Activated CD4-positive, alpha-beta memory T cell treated with anti-CD3 and anti-CD28 coated beads, Interleukin-2, amount 10 ng/mL, durations not matched to agents 7 days and 5 days (primary cell): ENCODE measurements at places on chromosomes 3 and 15.

- DNase-seq = no peak
These were observed 212.6 kb downstream of the ZNF621 start for GRCh38 chr3:40737343-40737742.

GRCh38 chr3:18774319-18775088 lies 349.4 kb upstream of the SATB1 start:
- DNase-seq = no peak

DNA sequence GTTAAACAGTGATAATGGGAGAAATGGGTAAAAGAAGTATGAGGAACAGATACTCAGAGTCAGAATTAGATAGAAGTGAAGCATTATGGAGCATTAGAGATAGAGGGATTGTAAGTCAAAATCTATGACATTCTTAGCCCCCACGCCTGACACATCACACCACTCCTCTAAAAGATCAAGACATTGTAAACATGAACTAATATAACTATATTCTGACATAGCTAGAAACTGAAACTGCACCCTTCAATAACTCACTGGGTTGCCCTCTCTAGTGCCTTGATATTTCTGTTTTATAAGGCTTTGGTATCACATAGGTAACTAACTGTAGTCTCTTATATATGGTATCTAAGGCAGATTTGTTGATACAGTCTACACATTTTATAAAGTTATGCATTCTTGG lies 684.3 kb upstream of the DPPA4 start:
- DNase-seq = no peak

DNA sequence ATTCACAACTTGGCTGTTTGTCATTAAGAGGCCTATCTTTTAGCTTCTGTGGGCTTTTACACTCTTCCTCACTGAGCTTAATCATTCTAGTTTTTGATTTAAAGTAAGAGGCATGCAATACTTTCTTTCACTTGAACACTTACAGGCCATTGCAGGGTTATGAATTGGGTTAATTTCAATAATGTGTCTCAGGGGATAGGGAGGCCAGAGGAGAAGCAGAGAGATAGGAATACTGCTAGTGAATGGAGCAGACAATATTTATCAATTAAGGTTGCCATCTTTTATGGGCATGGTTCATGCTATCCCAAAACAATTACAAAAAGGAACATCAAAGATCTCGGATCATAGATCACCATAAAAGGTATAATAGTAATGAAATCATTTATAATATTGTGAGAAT lies 189.8 kb downstream of the EPHA3 start:
- no peak for DNase-seq

- no peak for DNase-seq
These were observed 253.1 kb downstream of the NFKBIZ start for GRCh38 chr3:102102394-102102793.

- peak; percentile 35 for DNase-seq
These were observed 49.7 kb upstream of the MYZAP start for GRCh38 chr15:57541805-57542504.

DNA sequence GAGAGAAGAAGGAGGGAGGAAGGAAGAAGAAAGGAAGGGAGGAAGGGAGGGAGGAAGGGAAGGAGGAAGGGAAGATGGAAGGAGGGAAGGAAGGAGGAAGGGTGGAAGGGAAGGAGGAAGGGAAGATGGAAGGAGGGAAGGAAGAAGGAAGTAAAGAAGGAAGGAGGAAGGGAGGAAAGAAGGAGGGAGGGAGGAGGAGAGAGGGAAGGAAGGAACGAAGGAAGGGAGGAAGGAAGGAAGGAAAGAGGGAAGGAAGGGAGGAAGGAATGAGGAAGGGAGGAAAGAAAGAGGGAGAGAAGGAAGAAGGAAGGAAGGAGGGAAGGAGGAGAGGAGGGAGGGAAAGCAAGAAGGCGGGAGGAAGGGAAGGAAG lies 31.8 kb upstream of the ALDH1L1 start:
- no peak for DNase-seq

DNA sequence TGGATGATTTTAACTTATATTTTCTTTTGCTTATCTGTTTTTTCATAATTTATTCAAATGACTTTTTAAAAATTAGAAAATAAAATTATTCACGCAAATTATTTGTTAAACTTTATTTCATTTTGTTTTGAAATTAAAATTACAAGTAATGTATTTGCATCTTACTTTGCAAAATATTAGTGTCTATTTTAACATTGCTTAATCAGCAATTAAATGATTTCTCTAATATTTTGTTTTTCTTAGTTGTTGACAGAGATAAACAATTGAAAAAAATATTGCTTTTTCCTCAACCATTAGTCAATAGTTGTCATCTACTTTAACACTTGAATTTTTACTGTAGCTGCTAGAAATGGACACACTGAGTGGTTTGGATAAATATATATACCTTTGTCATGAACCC lies 32.8 kb upstream of the PYDC2 start:
- no peak for DNase-seq

DNA sequence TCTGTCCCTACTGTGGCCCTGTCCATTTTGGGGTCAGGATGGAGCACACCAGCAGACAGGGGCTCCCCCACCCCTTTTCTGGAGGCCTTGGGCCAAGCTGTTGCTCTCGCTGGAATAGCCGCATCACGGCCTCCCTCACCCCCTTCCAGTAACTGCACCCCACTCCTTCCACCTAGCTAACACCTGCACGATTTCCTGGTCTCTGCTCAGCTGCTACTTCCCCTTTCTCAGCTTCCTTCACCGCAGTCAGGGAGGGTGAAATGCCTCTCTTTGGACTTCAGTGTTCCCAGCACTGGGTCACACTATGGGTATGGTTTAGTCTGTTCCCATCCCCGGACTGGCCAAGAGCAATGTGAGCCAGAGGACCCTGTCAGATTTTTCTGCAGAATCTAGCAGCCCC lies 400.2 kb downstream of the MCTP2 start:
- no peak for DNase-seq
